ENCODE measurements at places on chromosomes 5 and 9.

- peak; percentile 23 for DNase-seq
Measured at GRCh38 chr5:132012371-132013005, 1.0 kb upstream of the ACSL6 start.

GRCh38 chr5:104128348-104128747 lies 565.8 kb upstream of the NUDT12 start:
- DNase-seq: no peak

DNA sequence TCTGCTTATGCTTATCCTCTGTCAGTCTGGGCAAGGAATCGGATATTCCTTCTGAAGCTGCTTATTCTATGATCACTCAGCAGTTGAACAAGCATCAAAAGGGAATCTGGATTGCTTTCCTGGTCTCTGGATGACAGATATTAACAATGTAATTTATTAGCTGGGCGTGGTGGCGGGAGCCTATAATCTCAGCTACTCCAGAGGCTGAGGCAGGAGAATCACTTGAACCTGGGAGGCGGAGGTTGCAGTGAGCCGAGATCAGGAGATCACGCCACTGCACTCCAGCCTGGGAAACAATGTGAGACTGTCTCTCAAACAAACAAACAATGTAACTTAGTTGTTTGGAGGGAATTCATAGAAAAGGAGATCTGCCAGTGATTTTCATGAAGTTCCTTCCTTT lies 45.4 kb downstream of the DMRT1 start:
- DNase-seq: no peak

GRCh38 chr5:62066761-62067277 lies 239.2 kb upstream of the KIF2A start:
- DNase-seq: no peak

- DNase-seq: no peak
Measured at GRCh38 chr5:15420201-15420600, 79.8 kb upstream of the FBXL7 start.

All from stimulated activated CD4-positive, alpha-beta T cell treated with anti-CD3 and anti-CD28 coated beads, Interleukin-4, amount 100 ng/mL, for 1 hour (primary cell).